ENCODE measurements at places on chromosomes 1 and 21.

DNA sequence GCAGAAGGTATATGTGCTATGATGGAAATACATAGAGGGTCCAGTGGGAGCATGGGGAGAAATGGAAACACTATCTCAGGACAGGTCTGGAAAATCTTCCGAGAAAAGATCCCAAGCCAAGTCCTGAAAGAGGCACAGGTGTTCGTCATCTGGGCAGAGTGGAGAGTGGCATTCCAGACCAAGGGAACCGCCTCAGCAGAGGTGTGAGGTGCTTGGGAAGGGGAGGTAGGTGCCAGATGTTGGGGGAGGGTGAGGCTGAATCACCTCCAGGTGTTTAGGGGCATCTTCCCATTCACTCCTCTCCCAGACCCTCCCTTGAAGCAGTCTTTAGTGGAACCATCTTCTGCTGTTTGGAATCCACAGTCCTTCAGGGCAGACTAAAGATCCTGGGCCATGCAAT is 23.5 kb upstream of the LRRN2 start:
- DNase-seq, result no peak

DNA sequence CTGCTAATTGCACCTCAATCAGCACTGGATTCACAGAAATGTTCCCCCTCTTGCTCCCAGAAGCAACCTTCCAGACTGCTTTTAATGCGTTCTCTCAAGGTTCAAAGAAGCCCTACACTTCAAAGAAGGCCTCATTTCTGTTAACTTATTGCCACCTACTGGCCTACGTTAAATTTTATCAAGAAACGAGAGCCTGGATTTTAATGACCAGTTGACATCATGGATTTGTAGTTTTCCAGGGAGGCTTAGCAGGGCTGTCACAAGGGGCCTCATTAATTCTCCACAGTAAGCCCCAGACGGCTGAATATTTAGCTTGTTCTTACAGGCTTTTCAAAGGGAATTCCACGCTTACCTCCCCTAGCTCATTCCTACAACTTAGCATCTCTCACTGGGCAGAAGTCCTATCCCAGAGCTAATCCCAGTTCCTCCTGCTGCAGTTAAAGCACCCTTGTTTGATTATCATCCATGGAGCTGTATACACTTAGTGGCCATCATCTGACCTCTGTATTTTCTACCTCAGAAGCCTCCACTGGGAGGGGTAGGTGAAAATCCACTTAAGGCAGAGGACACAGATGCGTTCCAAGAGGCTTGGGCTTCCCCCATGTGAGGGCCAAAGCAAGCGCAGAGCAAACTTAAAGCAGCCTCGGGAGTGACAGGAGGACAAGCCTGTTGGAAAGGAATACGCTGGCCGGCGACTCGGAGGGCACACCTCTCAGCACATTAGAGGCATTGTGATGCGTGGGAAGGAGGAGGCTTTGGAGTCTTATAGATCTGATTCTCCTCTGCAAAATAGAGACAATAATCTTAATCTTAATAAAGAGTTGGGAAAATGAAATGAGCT is 32.2 kb upstream of the CYP4X1 start:
- DNase-seq, result peak; percentile 1

DNA sequence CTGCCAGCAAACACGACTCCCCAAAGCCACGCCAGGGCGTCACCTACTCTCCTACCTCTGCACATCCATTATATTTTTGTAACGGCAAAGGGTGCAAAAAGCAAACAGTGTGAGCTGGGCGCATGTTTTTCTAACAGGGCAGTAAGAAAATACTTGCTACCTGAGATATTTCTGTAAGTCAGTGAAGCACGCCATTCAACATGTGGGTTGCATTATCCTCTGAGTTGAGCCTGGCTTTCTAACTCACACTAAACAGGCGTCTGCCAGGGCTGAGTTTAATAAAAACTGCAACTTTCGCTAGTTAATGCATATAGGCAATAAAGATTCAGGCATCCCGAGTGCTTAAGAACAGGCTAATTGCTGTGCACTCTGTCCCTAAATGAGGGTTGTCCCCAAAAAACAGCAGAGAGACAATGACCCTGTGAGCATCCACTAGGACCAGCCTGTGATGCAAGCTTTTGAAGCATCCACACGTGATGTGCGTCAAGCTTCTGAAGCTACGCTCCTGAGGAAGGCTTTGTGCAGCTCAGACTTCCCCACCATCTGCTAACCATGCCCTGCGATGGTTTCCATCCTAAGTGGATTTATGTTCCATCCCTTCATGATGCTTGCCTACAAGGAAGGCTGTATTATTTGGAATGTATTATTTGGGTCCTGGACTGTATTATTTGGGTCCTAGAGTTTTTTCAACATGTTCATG is 70.0 kb upstream of the SIM2 start:
- peak; percentile 6 for DNase-seq

- peak; percentile 73 for DNase-seq
Measured at GRCh38 chr1:150995896-150996295, 10.8 kb downstream of the MINDY1 start.

DNA sequence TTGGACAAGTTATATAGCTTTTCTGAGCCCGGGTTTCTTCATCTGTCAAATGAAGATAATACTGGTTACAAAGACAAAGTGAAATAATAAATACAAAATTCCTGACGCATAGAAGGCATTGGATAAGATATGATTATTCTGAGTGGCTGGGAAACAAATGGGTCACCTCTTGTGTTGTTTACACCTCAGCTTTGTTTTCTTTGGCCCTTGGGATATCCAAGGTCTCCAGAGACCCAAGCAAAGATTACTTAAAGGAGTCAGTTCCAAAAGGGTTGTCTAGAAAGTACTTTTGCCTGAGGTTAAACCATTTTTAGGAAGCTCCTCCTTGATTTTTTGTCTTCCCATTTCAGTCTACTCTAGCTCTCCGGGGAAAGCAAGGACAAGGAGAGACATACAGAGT is 9.7 kb downstream of the KHDRBS1 start:
- DNase-seq, result no peak

GRCh38 chr1:235563513-235564061 is 59.3 kb upstream of the B3GALNT2 start:
- DNase-seq, result no peak

GRCh38 chr1:226976276-226976977 is 36.3 kb downstream of the COQ8A start:
- no peak for DNase-seq

- DNase-seq, result peak; percentile 19
Measured at GRCh38 chr1:244346972-244347618, 104.6 kb downstream of the ADSS2 start.

DNA sequence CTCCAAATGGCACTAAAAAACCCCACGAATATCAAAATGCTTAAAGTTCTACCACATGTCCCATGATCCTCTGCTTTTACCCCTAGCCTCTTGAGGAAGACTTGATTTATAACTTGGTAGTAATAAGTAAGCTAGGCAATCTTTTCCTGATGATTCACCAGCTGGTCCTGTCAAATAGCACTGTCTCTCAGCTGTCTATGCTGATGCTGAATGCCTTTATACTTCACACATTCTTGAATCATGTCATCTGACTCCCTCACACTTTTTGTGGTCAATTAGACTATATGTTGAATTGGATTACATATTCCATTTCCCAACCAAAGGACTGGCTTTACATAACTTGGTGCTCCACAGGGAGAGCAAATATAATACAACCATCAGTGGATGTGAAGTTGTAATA is 16.6 kb downstream of the C21orf91 start:
- DNase-seq, result peak; percentile 15

DNA sequence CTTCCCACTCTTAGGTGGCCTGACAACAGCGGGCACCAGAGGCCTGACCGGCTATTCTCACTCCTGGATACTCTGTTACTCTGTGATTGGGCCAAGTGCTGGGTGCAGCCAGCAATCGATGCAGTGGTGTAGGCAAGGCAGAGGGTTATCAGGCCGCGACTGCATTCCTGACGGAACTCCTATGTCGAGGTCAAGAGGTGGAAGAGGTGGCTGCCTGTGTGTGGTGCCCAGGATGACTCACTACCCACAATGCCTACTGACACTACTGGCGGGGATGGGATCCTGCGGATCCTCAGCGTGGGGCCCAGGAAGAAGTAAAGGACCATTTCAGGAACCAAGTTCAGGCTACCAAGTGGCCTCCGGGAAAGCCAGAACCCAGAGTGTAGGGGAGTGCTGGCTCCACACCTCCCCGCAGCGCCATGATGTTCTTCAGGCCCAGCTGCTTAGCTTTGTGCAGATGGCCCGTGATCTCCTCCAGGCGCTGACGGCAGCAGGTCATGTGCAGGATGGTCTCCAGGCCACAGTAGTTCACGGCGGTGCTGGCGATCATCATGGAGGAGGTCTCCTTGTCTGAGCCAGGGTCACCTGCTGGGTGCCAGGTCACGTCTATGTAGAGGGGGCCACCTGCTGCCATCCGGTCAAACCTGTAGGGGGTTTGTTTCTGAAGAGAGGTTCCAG is 4.9 kb downstream of the MTHFR start:
- no peak for DNase-seq
